CD4-positive, alpha-beta T cell treated with Interleukin-1 beta for 1 hour (primary cell): ENCODE measurements at places on chromosomes 12 and 14.

GRCh38 chr12:26987634-26988424 is 26.4 kb downstream of the TM7SF3 start:
- DNase-seq, result no peak

DNA sequence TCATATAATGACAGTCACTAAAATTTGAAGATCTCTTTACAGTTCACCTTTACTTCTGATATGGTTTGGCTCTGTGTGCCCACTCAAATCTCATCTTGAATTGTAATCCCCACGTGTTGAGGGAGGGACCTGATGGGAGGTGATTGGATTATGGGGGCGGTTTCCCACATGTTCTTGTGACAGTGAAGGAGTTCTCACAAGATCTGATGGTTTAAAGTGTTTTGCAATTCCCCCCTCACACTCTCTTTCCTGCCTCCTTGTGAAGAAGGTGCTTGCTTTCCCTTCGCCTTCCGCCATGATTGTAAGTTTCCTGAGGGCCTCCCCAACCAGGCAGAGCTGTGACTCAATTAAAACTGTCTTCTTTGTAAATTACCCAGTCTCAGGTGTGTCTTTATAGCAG is 27.3 kb upstream of the CD9 start:
- no peak for DNase-seq

DNA sequence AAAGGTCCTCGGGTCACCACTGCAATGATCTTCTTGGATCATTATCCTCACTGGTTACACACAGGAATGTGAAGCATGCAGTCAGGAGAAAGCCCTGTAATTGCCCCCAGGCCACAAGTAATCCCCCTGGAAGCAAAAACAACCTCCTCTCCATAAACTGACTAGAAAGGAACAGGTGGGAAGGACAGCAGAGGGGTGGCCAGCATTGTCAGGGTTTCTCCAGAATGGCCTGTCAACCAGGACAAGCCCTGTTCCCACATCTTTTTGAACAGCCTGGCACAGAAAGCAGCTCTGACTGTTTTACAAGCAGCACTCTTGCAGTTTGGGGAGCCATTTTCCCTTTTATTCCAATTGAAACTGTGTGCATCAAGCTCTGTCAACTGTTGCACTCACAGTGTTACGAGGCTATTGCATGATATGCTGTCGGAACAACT is 36.1 kb downstream of the TMCC3 start:
- no peak for DNase-seq

GRCh38 chr14:33505963-33506329 is 444.9 kb downstream of the EGLN3 start:
- DNase-seq, result no peak

GRCh38 chr12:92928421-92928961 is 604 bp downstream of the EEA1 start:
- DNase-seq, result peak; percentile 33
